ENCODE measurements at places on chromosomes 7 and 10.

GRCh38 chr10:50832171-50832751, 53.2 kb downstream of the A1CF start:
- DNase-seq = no peak

GRCh38 chr10:3071405-3072198, 4.3 kb downstream of the PFKP start:
- no peak for DNase-seq

GRCh38 chr7:132757783-132758182, 181.5 kb upstream of the PLXNA4 start:
- no peak for DNase-seq

DNA sequence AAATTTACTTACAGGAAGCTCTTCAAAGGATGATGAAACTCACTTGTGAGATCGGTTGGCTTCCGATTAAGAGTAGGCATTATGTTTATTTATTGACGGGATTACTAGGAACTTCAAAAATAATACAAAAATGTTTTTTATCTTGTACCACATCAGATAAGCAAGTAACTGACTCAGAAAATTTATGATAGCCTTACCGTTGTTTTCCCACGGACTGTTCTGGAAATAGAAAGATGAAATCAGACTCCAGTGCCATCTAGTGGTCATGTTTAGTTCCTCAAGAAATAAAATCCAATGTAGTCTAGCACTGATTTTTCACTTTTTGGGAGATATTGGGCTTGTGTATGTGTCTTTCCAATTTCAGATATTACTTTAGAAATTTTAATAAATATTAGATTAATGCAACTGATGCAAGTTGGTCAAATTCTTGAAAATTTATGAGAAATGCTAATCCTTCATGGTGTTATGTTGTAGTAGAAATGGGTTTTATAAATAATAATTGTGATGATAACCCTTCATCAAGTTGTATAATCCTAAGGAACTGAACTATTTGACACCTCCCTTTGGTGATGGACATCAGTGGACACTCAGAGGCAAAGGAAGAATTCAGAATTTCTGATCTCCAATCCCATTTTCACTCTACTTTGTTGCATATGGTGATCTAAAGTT, 168.8 kb downstream of the TMEM26 start:
- DNase-seq = peak; percentile 7

GRCh38 chr7:129657363-129657762, 45.8 kb downstream of the NRF1 start:
- no peak for DNase-seq

Measured in AG04449 (cell line).